ENCODE measurements at places on chromosomes 5 and 9.

DNA sequence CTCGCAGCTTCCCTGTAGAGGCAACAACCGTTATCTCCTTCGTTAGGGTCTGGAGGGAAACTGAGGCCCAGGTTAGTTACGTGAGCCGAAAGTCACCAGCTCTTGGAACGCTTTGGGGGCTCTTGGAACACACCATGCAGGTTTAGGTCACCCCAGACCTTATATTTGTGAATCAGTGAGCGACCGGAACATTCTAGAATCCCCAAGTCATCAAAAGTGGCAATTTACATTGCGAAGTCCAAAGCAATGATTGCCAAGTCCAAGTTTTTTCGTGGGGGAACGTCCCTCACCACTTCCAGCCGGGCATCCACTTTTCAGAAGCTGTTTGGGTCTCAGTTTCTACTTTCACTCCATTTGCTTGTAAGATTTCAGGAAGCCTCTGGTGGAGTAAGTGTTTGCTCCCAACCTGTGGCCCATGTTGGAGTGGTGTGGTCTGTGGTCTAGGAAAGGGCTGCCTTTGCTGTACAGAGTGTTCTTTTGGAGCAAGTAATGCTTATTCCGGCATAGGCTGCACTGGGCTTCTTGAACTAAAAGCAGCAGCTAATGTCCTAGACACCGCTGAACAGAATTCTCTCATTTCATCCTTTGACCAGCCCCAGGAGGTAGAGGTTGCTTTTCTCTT lies 32.8 kb upstream of the SPRY4 start:
- DNase-seq, result peak; percentile 15

DNA sequence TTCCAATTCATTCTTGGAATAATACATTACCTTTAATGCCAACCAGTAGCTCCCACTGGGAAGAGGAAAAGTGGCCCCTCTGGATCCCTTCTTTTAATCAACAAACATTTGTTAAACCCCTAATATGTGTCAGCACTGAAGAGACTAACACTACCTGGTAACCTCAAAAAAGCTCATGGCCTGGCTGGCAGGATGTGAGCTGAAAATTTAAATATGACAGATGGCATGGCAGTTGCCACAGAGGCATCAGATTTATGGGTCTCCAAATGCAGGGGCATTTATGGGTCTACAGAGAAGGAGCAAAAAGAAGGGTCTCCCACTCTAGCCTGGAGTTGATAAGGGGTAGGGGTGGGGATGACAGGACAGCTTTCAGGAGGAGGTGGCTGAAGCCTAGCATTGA lies 12.5 kb downstream of the DNAH5 start:
- no peak for DNase-seq

- no peak for DNase-seq
Measured at GRCh38 chr5:6450319-6450833, 1.7 kb downstream of the UBE2QL1 start.

GRCh38 chr5:10283927-10284635 lies 23.6 kb downstream of the CMBL start:
- DNase-seq, result peak; percentile 90

DNA sequence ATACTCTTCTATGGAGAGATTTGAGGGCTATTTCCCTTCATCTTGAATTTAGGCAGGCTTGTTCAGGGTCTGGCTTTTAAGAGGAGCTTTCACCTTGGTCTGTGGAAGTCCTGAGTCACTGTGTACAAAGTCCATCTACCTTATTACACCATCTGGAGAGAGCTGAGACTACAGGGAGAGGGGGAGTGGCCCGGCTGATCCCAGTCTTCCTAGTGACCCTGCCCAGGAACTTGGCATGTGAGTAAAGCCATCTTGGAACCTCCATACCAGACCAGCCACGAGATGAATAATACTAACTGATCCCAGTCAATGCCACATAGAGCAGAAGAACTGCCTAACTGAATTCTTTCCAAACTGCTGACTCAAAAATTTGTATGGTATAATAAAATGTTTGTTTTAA lies 8.4 kb upstream of the IL6ST start:
- no peak for DNase-seq

DNA sequence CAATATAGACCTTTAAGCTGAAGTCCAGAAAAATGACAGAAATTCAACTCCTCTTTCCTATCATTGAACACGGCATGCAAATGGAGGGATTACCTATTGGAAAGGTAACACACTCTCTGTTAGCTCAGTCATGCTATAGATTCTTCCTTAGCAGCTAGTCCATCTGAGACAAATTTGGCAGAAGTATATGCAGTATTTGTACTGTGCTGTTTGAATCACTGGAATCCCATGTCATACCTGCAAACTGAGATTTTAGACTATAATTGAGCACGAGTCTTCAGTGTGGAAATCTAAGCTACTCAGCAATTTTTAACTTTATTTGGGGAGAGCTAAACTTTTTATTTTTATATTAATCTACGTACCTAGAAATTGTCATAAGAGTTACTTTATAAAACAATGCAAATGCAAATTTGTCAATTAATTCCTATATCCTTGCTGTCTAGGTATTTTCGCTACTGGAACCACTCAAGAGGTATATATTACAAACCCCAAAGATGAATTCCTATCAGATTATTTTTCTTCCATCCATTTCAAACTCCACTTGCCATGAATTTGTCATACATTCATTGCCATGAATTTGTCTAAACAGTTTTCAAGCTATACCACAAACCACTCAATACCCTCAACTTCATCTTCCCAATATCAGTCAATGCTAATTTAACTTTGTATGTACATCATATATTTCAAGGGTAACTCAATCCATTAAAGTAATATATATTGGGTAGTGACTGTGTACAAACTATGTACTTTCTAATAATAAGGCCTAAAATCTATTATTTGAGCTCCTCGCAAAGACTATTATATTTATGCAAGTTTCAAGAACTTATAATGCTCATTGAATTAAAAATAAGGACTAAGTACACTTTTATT lies 224.8 kb downstream of the MEF2C start:
- peak; percentile 38 for DNase-seq

- peak; percentile 5 for DNase-seq
Measured at GRCh38 chr5:93791518-93791972, 50.1 kb upstream of the POU5F2 start.

- DNase-seq, result no peak
Measured at GRCh38 chr9:74610523-74611061, 113.5 kb downstream of the RORB start.

GRCh38 chr5:155299386-155300005 lies 285.9 kb downstream of the KIF4B start:
- DNase-seq, result no peak
